ENCODE measurements at places on chromosomes 5 and 9. TPM values are rescaled to one million over a fixed set of nuclear protein-coding genes. Genes with fewer than 3 reads are reported as not detected.
A peak's percentile ranks its signal among the peaks of the same experiment; 100 is the strongest.

The SLC4A9 gene
- total RNA-seq: not detected

The SLC12A7 gene
- total RNA-seq: 45.3 TPM

The ADGRV1 gene
- total RNA-seq: not detected

The SLC34A3 gene
- total RNA-seq: not detected

The DAPK1 gene
- 1.9 TPM for total RNA-seq

The DNM1 gene
- total RNA-seq: 0.94 TPM

The HACD4 gene
- total RNA-seq: 15.2 TPM

The C5orf47 gene
- not detected for total RNA-seq

The TXNDC8 gene
- total RNA-seq: not detected

The RFESD gene
- total RNA-seq: 9.2 TPM

DNA sequence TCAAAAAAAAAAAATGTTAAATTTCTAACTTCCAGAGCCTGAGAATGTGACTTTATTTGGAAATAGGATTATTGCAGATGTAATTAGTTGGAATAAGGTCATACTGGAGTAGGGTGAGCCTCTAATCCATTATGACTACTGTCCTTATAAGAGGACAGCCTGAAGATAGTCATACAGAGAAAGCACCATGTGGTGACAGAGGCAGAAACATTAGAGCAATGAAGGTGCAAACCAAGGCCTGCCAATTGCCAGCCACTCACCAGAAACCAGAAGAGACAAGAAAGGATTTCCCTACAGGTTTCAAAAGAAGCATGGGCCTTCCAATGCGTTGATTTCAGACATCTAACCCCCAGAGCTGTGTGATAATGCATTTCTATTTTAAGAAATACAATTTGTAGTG lies 659.2 kb upstream of the CHD1 start:
- H3K4me3 ChIP-seq: no peak overlapping the region
- H3K36me3 ChIP-seq: no peaks in the 10 kb centered on the region
- no peak for DNase-seq
- H3K4me1 ChIP-seq: no peaks in the 10 kb centered on the region
- H3K27ac ChIP-seq: no peak overlapping the region

GRCh38 chr5:122462486-122462885 lies 150.4 kb downstream of the SNCAIP start:
- H3K27ac ChIP-seq: no peak overlapping the region
- DNase-seq: no peak
- no peak overlapping the region for H3K4me3 ChIP-seq
- no peaks in the 10 kb centered on the region for H3K4me1 ChIP-seq
- no peaks in the 10 kb centered on the region for H3K36me3 ChIP-seq

DNA sequence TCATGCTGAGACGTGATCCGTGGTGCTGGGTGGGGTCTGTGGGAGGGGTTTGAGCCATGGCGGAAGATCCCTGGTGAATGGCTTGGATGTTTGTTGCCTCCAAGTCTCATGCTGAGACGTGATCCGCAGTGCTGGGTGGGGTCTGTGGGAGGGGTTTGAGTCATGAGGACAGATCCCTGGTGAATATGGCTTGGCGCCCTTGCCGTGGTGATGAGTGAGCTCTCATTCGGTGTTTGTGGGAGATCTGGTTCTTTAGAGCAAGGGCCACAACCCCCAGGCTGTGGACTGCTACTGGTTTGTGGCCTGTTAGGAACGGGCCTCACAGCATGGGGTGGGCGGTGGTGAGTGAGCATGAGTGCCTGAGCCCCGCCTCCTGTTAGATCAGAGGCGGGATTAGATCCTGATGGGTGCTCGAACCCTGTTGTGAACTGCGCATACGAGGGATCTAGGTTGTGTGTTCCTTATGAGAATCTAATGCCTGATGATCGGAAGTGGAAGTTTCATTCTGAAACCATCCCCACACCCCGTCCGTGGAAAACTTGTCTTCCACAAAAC lies 31.2 kb downstream of the NKD2 start:
- no peaks in the 10 kb centered on the region for H3K4me1 ChIP-seq
- no peak for DNase-seq
- no peak overlapping the region for H3K4me3 ChIP-seq
- no peaks in the 10 kb centered on the region for H3K27me3 ChIP-seq
- H3K36me3 ChIP-seq: no peaks in the 10 kb centered on the region
- no peak overlapping the region for H3K27ac ChIP-seq

- peak; percentile 20 for DNase-seq
- no peaks in the 10 kb centered on the region for H3K36me3 ChIP-seq
- H3K4me1 ChIP-seq: peaks cover 35% of the 10 kb centered on the region
- H3K27me3 ChIP-seq: no peaks in the 10 kb centered on the region
- H3K27ac ChIP-seq: no peak overlapping the region
- no peak overlapping the region for H3K4me3 ChIP-seq
Observed at GRCh38 chr5:1007681-1008450, 736 bp upstream of the NKD2 start.

DNA sequence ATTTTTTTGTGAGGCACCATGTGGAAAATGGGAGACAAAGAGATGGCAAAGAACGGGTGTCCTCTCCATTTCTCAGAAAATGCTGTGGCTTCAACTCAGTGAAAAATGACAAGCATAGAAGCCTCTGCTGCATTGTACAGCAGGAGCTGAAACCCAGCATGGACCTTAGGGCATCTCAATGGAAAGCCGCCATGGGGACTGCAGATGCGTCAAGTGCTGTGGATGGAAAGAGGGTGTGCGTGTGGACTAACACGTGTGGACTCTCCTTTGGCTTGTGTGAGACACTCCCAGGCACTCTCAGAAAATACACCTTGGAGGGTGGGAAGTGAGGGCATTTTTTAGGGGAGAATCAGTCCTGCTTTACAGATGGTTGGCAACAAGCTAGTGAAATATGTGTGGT lies 2.2 kb upstream of the GLRX start:
- no peaks in the 10 kb centered on the region for H3K27me3 ChIP-seq
- no peaks in the 10 kb centered on the region for H3K36me3 ChIP-seq
- H3K4me3 ChIP-seq: peak overlapping the region; percentile 2
- peaks cover 24% of the 10 kb centered on the region for H3K4me1 ChIP-seq
- H3K27ac ChIP-seq: peak overlapping the region; percentile 84

Measured in naive thymus-derived CD4-positive, alpha-beta T cell (primary cell).